ENCODE measurements at places on chromosomes 12 and 14.

GRCh38 chr14:66508846-66509621 lies 1.1 kb downstream of the GPHN start:
- peak; percentile 88 for DNase-seq

DNA sequence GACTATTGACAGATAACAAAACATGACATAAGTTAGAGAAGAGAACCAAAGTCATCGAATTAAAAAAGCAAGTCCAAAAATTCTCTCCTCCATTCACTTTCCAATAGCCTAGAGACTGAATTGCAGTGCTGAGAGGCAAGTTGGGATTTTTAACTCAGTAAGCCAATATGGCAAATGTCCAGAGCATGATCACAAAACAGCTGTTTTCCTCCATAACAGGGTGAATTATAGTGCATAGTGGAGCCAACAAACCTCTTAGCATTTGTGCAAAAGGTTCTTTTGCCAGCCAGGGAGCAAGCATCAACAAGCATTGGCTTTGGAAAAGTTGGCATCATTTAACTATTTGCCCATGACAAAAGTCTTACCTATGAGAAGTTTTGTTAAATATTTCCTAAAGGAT lies 458.8 kb upstream of the NOVA1 start:
- DNase-seq = no peak

GRCh38 chr12:111780615-111781014 lies 13.9 kb downstream of the ALDH2 start:
- no peak for DNase-seq

DNA sequence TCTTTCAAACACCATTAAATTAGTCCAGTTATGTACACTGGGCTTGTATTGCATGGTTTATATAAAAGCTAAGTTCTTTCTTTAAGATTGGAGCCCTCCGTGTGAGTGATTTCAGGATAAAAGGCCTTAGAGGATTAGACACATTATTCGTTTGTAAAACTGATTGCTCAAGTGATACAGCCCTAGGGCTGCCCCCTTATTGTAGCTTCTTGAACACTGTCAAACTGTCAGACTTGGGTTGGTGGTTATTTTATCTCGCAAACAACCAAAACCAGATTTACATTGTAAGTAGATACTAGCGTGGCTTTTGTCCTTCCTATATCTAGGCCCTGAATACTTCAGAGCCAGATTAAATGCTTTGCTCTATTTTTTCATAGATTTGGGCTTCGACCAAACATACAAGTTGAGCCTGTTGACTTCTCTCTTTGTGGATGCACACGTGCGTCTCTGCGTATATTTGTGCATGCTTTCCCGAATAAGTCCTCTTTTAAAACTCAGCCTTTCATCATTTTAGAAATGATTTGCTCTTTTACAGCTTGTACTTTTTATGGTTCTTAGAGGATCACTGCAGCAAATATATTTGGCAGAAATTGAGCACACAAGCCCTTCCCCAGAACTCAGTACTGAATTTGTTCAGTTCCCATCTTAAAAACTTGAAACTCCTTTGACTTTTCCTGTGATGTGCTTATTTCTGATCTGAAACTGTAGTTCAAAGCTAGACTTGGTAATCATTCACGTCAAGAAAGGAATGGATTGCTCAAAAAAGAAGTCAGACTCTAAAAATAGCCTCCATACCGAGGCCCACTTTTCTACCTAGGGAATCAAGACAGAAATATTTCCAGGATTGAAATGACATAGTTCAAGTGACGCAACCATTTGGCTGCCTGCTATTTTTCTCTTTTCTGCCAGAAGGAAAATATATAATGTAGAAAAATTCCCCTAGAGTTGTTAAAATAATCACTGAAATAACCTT lies 129.5 kb downstream of the ETV6 start:
- DNase-seq = no peak

DNA sequence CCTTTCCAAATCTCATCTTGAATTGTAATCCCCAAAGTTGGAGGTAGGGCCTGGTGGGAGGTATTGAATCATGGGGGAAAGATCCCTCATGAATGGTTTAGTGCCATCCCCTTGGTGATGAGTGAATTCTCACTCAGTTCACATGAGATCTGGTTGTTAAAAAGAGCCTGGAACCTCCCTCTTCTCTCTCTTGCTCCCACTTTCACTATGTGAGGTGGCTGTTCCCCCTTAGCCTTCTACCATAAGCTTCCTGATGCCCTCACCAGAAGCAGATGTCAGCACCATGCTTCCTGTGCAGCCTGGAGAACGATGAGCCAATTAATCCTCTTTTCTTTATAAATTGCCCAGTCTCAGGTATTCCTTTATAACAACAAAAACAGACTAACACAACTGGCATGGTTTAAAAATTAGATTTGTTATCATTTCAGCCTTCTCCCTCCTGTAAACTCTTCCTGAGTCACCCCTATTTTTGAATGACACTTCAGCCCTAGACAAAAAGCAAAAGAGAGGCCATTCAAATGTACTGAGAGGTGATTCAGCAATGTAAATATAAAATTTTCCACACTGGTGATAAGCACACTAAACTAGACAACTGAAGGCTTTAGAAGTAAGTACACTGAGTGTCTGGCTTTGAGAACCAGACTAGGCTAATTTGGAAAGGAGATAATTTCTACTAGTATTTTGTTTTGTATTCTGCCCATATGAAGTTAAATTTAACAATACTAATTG lies 212.1 kb upstream of the ABCD2 start:
- no peak for DNase-seq

GRCh38 chr12:84840356-84840755 lies 72.2 kb downstream of the SLC6A15 start:
- no peak for DNase-seq

DNA sequence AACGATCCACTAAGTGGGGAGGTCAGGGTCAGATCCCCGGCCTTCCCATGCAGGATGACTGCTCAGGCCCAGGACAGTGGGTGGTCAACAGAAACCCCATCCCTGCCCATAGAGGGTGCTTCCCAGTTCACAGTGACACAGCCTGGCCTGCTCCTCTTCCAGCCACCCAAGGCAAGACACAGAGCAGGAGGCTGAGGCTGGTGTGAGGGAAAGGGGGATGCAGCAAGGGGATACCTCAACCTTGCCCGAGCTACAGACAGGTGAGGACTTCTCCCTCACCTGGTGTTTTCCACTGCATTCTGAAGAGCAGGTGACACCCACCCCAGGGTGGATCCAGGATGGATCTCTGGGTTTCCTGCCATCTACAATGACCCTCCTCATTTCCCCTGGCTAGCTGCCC lies 106.7 kb downstream of the KIF26A start:
- DNase-seq = no peak

DNA sequence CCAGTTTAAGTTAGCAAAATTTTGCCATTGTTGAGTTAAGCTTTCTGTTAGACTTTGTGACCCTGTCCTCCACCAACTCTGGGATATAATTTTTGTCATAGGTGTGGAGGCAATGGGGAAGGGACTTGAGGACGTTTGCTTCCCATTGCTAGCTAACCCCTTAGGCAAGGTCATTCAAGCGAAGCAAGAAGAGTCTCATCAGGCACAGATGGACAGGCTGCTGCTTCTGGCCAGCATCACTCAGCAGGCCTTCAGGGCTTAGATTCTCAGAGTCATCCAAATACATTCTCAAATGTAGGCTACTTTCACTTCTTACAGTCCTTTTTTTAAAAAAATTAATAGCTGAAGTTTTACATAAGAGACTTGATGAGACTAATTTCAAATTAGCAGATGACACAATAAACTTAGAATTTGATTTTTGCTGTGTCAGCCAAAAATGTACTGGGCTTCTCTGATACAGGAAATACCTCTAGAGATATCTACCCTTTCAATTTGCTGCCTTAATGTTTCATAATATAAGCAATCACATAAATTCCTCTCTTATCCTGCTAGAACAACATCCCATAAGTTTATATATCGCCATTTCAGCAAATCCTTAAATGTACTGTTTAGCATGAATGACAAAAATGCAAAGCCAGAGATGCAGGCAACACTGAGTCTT lies 875.2 kb downstream of the FLRT2 start:
- DNase-seq = no peak

All from posterior cingulate gyrus (tissue), 11 donors.